PC-3 (cell line): ENCODE measurements at places on chromosomes 2 and 18.
A peak's percentile ranks its signal among the peaks of the same experiment; 100 is the strongest.

- DNase-seq = peak; percentile 80
Observed at GRCh38 chr2:40760071-40760666, 308.3 kb upstream of the SLC8A1 start.

GRCh38 chr18:64115881-64116280, 33.0 kb downstream of the LINC00305 start:
- no peak for DNase-seq

DNA sequence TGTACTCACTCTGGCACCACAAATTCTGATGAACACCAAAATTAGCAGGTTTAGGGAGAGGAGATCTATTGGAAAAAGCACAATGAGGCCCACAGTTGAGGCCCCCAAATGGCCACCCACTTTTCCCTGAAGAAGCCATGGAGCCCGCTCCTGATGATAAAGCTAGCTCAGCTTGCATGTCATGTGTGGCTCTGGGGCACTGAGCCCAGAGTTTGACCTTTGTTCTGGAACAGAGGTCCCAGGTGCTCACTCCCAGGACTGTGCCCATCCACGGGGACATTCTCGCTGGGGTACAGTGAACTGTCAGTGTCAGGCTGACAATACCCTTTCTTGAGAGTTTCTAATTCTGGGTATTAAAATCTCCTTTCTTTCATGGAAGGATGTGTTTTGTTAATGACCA, 36.2 kb downstream of the XDH start:
- DNase-seq = no peak

GRCh38 chr2:202771741-202772460, 99.7 kb downstream of the ICA1L start:
- DNase-seq = no peak

DNA sequence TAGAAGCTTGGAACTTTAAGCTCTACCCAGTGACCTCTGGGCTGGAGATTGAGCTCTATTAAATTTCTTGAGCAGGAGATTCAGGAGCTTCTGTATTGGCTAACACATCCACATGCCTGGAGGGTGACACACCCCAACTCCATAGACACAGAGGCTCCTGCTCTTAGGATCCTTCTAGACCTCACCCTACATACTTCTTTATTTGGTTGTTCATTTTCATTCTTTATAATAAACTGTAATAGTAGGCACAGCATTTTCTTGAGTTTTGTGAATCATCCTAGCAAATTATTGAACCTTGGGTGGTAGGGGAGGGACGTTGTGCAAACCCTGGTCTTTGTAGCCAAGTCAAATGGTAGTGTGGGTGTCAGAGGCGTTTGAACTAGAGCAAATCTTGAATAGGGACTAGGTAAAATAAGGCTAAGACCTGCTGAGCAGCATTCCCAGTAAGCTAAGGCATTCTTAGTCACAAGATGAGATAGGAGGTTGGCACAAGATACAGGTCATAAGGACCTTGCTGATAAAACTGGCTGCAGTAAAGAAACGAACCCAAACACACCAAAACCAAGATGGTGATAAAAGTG, 323.8 kb upstream of the GALNT5 start:
- DNase-seq = peak; percentile 67

- DNase-seq = no peak
Observed at GRCh38 chr2:127050803-127051115, 56.2 kb downstream of the BIN1 start.

- no peak for DNase-seq
Observed at GRCh38 chr2:239911641-239912071, 113.5 kb downstream of the NDUFA10 start.

- no peak for DNase-seq
Observed at GRCh38 chr2:148643421-148643820, 1.1 kb upstream of the EPC2 start.

DNA sequence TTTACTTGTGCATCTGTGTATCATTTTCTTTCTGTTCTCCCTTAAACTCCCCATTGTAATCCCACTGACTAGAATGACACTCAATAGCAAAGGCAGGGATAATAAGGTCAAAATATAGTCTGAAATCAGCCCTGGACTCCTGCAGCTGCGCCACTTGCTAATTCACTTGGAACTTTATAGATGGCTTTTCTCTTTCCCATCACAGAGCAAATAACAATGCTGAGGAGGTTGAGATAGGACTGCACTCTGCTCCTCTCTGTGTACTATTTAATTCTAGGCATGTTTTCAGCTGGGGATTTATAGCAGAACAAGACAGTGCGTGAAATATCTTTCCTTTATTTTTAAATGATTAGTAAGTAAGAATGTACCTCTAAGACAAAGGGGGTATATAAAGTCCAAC, 324.2 kb downstream of the LNPK start:
- no peak for DNase-seq

DNA sequence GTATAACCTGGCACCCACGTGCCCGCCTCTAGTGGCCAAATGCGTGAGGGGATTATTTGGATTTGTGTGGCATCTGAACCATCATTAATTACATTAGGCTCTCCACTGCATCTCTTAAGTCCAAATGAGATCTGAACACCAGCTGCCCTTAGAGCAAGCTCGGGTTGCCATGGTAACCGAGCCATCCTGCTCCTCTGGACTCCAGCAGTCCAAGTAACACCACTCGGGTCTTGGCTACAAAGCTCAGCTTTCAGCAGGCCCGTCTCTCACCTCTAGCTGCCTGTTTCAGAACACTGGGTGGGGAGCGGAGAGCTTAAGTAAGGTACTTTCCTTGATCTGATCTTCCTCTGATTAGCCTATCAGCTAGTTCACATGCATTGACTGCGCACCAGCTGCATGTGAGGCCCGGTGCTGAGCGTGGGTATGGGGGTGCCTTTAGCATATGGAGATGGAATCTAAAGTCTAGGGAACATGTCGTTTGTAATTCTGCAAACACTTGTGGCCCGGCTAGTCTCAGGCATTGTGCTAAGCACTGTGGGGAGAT, 14.1 kb upstream of the CYS1 start:
- no peak for DNase-seq

DNA sequence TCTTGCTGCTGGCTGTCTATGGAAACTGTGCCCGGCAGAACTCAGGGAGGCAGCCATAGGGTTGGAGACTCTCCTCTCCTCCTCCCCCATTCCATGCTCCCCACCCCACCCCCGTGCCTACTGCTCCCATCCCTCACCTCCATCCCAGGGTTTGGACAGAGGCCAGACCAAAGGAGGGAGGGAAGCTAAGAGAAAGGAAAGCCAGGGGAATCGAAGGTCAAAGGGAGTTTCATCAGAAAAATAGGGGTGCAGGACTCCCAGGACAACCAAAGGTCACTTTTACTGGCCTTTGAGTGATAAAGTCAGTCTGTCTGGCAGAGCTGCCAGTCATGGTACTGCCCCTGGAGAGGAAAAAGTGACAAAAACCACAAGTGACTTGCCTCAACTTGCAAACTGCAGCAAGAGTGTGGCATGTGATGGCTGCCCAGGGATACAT, 187.3 kb upstream of the CTAGE1 start:
- DNase-seq = no peak

GRCh38 chr2:71735676-71736075, 282.3 kb downstream of the DYSF start:
- no peak for DNase-seq

GRCh38 chr2:233241803-233242202, 9.7 kb upstream of the ATG16L1 start:
- peak; percentile 40 for DNase-seq

DNA sequence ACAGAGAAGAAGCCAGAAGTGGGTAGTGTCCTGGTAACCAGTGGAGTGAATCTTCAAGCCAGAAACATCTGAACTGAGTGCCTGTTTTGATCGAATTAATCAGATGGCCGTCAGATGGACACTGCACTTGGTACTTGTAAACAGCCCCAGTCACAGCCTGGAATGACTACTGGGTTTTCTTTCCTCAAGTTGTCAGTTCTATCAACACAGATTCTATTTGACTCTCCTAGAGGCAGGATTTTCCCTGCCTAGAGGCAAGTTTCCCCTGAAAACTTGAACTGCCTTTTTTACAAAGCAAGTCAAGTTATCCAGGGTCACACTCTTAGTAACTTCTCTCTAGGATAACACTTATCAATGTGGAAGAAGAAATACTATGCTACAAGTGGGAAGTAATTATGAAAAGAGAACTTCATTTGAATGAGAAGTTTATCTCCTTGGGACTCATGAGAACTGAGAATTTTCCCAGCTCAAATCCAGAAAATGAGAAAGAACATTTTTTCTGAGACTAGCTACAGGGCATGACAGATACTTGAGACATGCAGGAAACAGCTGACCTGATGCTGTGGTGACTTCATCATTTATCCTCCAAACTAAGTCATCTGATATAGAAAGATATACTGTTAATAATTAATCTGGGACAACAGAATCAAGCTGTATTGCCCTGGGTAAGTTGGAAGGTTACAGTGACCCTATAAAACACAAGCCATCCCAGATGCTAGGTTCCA, 36.0 kb downstream of the SULT1C2 start:
- peak; percentile 46 for DNase-seq
